ENCODE measurements at places on chromosomes 12 and 14.

DNA sequence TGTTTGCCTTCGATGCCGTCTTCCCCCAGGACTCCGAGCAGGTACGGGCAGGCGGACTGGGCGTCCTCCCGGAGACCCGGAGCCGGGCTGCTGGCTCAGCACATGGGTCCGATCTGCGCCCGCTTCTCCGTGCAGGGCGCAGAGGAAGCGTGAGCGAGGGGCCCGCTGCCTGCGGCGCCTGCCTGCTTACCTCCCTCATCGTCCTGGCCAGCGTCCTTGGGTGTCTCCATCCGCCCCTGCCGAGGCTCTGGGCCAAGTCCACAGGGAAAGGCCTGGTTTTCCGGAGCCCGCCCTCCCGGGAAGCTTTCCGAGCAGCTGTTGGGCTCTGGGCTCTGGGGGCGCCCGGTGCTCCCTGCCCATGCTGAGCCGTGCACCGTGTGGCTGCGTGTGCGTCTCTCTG is 33.5 kb downstream of the KIF26A start:
- no peak for DNase-seq

- no peak for DNase-seq
Observed at GRCh38 chr12:48923117-48923516, 2.2 kb downstream of the FKBP11 start.

- no peak for DNase-seq
Observed at GRCh38 chr12:50589650-50590435, 85.1 kb downstream of the DIP2B start.

DNA sequence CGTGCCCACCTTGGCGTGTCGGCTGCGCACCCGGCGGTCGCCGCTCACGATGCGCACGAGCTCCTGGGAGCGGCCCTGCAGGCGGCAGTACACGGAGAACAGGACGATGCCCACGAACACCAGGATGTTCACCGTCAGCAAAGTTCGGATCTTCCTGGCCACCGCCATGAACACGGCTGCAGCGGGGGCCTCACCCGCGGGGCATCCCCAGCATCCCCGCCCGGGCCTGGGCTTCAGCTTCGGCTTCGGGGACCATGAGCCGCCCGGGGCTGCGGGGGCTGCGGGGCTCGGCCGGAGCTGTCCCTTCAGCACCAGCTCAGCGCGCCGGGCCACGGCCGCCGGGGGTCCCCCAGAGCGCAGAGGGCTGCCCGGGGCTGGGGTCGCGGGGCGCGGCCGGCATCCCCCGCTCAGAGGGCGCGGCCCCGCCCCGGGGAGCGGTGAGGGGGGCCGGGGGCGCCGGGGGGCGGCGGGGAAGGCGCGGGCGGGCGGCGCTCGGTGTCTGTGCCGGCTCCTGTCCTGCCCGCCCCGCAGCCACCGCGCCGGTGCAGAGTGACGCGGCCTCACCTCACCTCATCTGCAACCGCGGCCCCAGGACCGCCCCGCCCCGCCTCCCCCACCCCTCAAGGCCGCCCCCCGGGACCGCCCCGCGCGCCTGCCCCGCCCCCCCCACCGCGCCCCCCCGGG is at the start of gene GALNT9:
TSS of gene GALNT9 (minus strand) at position 554 of the 684 bp plus-strand sequence. CDS start at position 168, 386 bp downstream.
- no peak for DNase-seq

DNA sequence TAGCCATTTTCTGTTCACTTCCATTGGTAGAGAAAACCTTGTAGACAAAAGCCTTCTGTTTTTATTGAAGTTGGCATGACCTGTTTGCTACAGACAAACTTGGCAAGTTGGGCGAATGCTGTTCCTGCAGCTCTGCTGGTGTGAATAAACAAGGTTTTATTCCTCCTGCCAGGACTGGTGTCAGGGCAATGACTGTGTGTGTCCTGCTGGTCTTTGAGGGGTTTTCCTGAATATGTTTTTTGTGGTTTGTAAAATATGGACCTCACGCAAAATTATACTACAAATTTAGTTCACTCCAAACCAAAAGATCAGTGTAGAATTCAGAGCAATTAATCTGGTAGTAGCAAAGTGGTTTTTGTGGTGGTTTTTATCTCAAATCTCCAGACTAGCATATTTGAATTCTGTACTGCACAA is 140.8 kb downstream of the ERC1 start:
- no peak for DNase-seq

- no peak for DNase-seq
Observed at GRCh38 chr12:88895634-88896033, 315.4 kb upstream of the KITLG start.

DNA sequence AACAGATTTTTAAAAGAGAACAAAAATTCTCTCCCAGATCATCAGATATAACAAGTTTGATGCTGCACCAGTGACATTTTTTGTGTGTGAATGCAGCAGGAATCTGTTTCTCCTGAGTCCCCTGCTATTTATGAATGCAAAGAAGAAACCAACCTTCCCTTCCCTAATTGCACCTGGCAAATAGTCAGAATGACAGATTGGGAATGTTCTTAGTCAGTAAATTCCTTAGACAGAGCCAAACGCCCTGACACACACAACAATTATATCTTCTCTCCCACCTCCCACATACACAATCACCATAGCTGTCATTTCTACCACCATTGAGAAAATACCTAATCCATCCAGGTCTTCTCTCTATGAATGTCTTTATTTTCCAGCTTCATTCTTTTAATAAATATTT is 174.4 kb downstream of the ALG10B start:
- no peak for DNase-seq

DNA sequence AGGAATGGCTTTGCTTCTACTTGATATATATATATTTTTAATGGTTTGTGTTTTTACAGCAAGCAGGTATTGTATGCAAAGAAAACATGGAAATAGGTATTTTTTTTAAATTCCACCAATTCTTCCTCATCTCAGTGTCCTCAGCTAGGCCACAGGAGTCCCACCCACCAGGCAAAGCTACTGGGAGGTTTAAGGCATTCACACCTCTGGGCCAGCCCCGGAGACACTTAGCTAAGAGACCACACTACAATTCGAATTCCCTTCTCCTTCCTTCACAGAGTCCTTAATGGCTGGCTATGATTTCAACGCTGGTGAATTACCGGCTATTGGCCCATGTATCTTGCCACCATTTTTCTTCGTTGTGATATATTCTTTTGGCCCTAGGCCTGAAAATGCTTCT is 71.4 kb downstream of the SLC15A4 start:
- DNase-seq = no peak

DNA sequence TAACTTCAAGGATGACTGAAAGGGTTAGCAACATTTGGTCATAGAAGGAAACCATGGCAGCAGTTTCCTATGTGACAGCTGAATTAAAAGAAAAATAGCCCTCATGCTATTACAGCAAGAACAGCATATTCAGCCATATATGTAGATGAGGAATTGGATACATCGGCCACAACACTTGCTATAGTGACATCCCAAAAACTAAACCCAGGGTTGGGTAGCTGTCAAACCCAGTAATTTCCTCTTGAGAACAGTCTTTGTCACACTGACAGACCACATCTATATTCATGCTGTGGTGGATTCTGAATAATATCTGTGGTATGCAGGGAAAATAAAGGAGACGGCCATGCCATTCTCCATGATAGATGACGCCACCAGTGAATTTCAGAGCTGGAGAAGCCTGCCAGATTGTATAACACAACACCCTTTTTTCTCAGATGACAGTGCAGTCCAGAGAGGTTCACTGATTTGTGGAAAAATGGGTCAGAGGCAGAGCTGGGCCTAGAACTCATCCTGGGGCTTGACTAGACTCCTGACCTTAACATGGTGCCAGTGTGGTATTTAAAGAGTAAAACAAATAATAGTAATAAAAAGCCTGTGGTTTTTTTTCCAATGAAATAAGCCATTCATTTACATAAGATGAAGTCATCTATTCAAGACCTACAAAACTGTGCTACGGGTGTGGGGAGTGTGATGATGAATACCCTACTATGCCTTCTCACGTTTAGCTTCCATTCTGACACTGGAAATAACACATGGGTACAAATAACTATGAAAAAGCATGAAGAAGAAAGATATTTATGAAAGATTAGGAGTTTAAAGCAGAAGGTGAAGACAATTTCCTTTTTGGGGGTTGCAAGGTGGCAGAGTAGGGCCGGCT is 32.3 kb downstream of the EFCAB11 start:
- no peak for DNase-seq

DNA sequence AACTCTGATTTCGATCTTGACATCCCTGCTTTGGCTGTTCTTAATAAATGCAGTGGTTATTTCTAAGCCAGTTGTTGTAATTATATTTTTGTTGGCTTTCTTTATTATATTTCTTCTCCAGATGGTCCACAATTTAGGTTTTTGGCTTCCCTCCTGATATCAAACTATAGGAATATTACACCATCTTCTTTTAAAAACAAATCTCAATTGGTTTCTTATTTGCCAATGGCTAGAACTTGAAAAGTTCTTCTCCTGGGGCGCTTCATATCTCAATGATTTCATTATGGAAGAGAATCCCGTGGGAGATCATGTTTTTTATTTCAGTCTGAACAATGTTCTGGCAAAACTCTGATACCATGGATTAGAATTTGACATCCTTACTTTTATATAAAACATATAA is 292.3 kb downstream of the FLRT2 start:
- DNase-seq = no peak

DNA sequence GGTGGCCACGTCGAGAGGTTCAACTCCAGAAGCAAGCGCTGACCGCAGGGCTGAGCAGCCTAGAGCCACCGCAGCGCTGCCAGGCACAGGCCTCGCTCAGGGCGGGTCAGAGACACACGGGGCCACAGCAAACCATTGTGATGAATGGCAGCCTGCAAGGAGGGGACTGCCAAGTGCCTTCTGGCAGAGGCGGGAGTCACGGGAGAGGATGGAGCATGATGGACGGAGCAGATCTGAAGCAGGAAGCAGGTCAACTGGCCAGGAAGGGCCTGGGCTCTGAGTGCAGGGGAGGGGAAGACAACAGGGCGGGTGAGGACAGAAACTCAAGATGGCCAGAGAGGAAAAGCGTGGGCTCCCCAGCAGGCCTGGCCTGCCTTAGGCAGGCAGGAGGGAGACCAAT is 49.8 kb downstream of the CDC42BPB start:
- no peak for DNase-seq

- DNase-seq = no peak
Observed at GRCh38 chr12:12784911-12785814, at the start of gene APOLD1. Gene APOLD1 (plus strand): TSS chr12:12785659. CDS start chr12:12785692, 33 bp downstream.

GRCh38 chr12:79615596-79616560 is 74.9 kb downstream of the PAWR start:
- DNase-seq = no peak

DNA sequence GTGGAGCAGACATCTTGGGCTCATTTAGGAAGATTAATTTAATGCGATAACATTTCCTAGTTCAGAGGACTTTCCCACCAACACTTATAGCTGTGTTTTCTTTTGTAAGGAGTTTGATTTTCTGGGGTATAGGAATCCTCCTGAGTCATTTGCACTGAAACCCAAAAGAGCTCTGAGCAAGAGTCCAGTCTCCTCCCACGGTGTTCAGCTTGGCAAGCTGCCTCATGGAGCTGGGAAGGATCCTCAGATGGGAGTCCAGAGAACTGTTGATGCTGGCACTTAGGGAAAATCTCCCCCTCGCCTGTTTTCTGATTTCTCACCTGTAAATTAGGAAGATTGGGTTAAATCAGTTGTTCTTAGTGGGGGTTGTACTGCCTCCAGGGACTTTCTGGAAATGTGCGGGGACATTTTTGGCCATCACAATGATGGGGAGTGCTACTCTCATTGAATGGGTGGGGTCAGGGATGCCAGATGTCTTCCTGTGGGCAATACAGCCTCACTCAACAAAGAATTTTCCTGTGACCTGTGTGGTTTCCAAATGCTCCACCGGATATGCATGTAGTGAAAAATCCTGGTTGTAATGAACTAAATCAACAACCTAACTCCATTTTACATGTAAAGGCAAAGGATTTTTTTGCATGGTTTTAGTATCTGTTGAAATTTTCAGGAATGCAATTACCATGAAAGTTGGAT is 150.6 kb downstream of the ADCK1 start:
- no peak for DNase-seq

GRCh38 chr12:6998715-6999451 is 19.4 kb downstream of the LPCAT3 start:
- DNase-seq = no peak

- no peak for DNase-seq
Observed at GRCh38 chr14:55243386-55243785, 27.8 kb upstream of the FBXO34 start.

DNA sequence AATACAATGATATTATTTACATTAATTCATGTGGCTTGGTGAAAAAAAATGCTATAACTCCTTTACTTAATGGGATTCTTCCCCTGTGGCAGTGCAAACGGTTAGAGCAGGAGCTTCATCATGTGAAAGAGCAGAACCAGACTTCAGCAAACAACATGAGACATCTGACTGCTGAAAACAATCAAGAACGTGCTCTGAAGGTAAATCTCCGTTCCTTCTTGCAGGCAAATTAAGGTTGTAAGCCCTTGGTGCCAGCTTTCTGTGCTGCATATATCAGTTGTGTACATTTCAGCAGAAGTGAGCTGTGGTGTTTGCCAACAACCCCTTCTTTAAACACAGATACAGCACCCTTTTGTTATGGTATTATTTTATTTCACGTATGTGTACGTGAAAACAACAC is 171.7 kb downstream of the MIPOL1 start:
- peak; percentile 78 for DNase-seq

- no peak for DNase-seq
Observed at GRCh38 chr14:60313093-60313492, 64.1 kb downstream of the PPM1A start.

- DNase-seq = no peak
Observed at GRCh38 chr12:131736446-131737149, 25.7 kb downstream of the SFSWAP start.

DNA sequence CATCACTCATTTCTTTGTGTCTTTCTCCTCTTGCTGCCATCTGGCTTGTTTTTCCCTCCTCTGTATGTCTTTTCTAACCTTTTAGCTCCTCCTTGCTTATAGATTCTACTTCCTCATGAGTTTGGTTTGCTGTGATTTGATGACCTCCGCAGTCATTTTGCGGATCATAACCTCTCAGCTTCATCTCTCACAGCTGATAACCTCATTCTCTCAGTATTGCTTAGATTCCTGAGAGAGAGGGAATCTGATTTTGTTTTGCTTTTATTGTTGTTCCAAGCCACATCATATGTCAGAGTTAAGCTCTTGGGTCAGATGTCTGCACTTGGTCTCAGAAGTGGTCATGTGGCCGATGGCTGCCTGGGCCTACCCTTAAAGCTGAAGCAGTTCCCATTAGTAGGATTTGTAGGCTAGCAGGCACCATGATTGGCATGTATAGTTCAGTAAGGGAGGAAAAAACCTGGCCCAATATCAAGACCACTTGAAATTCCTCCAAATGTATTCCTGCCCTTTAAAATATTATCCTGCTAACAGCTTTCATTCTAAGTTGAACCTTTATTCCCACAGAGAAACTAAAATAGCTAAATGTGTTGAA is 13.5 kb downstream of the ZNF664 start:
- no peak for DNase-seq

- no peak for DNase-seq
Observed at GRCh38 chr14:104577426-104577825, 2.1 kb upstream of the C14orf180 start.

DNA sequence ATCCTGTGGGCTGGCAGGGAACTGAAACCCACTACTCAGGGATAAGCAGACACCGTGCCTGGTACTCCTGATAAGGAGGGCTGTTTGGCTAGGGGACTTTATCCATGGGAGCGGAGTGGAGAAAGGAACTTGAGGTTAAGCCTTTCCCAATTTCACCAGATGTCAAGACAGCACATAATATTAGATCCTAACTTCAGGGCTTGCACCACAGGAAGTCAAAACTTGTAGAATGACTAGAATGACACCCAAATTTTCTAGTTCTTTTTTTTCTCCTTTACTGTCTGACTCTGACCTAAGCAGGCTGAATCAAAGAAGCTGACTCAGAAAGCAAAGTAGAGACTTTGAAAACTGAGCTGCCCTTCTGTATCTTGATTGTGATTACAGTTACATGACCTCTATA is 7.1 kb upstream of the CGRRF1 start:
- DNase-seq = no peak

GRCh38 chr12:34605955-34606748 is 583.9 kb downstream of the ALG10 start:
- no peak for DNase-seq
